Stimulated activated CD4-positive, alpha-beta T cell treated with anti-CD3 and anti-CD28 coated beads, Interleukin-4, amount 100 ng/mL, for 1 hour (primary cell): ENCODE measurements at places on chromosomes 16 and 17.

GRCh38 chr16:79286646-79287423 is 313.7 kb downstream of the MAF start:
- peak; percentile 14 for DNase-seq

- no peak for DNase-seq
Observed at GRCh38 chr16:57629516-57630406, 1.3 kb downstream of the ADGRG1 start.

DNA sequence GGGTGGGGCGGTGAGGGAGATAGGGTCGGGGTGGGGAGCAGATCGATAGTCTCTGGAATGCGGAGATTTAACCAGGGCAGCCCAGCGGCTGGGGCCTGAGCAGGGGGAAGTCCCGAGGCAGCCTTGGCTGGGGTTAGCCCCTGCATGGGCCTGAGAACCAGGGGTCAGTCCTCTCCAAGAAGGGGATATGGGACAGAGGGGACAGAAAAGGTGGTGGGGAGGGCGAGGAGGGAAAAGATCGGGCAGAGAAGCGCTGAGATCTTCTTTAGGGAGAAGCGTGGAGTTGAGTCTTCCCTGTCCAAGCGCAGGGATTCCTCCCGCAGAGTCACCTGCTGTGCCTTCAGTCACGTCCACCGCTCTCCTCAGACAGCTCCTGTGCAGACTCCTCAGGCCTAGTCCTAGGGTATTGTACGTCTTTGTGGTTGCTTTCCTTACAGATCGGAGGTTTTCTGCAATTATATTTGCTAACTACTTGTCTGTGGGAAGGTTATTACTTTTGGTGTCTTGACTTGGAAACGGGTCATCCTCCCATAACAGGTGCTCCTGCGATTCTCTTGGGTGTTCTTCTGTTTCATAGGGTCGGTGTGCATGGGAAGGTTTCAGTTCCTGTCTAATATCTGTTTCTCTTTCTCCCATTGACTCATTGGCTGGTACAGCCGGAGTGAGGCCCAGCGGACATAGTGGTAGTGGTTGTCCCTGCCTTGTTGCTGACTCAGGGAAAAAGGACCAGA is 952 bp downstream of the CD300A start:
- no peak for DNase-seq

- no peak for DNase-seq
Observed at GRCh38 chr16:74460542-74460941, 39.3 kb upstream of the CLEC18B start.

DNA sequence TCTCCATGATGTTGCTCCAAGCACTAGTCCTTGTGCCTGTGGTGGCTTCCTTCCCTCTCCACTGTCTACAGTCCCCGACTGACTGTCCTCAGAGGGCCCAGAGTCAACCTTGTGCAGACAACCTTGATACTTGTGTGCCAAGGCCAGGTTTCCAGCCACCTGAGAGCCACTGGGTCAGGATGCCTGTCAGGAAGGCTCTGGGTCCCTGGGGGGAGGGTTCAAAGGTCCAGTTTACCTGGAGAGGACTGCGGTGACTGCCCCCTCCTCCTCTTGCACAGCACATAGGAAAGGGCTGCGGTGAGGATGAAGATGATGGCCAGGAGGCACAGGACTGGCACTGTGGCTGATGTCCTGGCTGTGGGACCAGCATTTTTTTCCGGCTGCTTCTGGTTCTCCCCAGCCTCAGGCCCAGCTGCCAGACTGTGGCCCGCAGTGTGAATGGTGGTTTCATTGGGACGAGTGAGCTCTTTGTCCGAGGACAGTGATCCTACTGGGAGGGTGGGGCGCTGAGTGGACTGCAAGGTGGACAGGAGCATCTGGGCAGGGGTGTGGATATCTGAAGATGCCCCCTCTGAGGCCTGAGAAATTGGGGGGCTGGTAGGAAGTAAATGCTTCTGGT is 3.7 kb downstream of the MED11 start:
- DNase-seq: no peak

DNA sequence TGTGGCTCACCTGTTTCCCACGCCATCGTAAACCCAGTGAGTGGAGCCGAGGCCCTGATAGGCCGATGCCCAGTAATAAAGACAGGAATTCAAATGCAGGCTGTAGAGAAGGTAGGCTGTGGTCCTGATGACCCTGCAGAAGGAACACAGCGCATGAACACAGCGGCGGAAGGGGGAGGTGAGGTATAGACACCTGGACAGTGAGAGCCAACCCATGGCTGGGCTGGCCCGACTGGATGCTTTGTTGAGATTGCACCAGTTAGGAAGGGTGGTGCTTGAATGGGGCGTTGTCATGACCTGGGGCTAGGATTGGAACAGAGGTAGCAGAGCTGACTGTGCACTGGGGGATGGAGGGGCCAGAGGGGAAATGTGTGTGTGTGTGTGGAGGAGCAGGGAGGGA is 59.2 kb downstream of the CNGB1 start:
- DNase-seq: no peak

DNA sequence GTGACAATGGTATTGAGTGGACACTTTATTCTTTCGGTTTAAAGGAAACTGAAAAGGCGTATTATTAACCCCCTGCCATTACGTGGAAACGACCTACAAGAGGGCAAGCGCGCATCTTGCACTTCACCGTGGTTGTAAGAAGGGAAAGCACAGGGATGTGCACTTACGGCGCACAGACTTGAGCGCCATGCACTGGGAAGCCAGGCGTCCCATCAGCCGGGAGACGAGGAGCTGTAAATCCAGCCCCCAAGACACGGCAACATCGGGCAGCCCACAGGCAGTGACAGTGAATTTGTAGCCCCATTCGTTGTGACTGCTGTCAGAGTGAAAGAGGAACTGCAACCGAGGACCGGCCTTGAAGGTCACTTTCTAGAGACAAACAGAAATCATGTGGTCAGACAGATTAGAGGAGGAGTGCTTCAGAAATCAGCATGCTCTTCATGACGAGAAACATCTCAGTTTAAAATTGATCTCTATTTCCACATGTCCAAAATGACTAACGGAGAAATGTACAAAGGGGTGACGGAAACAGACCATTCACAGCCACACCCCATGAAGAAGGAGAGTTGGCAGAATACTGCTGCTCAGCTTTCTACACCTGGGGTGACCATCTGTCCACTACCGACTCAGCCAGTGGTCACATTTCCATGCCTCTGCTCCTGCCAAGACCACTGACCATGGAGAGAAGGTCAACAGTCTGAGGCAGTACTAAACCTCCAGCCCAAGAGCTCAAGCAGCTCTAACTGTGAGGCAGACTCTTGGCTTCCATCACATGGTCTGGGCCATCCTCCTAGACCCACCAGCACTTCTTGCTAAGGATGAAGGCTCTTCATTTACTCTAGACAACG is 68.6 kb downstream of the ZZEF1 start:
- no peak for DNase-seq

- DNase-seq: no peak
Observed at GRCh38 chr16:4026854-4027253, 89.4 kb downstream of the ADCY9 start.

- no peak for DNase-seq
Observed at GRCh38 chr16:88439706-88440105, 13.4 kb upstream of the ZFPM1 start.

DNA sequence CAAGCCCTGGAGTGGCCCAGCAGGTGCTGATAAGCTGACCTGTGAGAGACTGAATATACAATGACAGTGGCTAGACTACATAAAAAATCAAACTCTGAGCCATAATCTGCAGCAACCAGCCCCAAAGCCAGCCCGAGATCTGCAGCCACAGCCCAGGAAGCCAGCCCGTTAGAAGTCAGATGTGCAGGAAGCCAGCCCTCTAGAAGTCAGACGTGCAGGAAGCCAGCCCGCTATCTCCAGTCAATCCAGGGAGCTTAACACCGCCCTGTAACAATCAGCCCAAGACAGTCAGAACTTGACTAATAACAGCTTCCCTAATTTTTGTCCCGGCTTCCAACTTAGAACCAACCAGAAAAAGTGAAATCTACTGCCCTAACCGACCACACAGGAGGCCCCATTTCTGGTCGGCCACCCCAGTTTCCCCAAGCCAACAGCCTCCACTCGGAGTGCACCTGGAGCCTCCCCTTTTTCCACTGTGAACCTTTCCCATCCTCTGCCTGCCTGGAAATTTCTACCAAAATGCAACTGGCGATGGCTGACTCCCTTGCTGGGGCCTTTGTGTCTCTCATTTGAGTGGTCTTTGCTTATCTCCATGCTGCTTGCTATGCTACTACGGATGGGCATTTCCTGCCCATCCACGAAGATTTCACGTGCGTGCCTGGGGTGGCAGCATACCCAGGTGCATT is 769.3 kb downstream of the KCNJ18 start:
- no peak for DNase-seq

GRCh38 chr17:73248532-73248931 is 13.1 kb downstream of the CPSF4L start:
- no peak for DNase-seq
